ENCODE measurements at places on chromosomes 12 and 14.

- no peak for DNase-seq
Measured at GRCh38 chr14:62081012-62081612, 318.9 kb downstream of the SNAPC1 start.

DNA sequence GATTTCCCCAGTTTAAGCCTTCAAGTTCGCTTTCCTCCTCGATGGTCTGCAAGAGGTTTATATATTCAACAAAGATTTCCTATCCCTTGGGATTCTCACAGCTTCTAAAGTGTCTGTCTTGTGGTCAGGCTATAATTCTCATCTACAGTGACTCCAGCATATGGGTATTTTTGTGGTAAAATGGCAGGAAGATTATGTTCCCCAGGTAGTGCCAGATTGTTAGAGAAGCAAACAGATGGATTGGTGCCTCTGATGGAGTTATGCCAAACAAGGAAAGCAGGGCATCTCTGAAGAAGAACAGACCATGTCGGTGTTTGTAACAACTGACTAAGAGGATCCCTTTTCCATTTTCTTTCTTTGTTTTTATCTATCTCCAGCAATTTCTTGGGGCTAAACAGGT, 5.5 kb upstream of the CCDC175 start:
- no peak for DNase-seq

DNA sequence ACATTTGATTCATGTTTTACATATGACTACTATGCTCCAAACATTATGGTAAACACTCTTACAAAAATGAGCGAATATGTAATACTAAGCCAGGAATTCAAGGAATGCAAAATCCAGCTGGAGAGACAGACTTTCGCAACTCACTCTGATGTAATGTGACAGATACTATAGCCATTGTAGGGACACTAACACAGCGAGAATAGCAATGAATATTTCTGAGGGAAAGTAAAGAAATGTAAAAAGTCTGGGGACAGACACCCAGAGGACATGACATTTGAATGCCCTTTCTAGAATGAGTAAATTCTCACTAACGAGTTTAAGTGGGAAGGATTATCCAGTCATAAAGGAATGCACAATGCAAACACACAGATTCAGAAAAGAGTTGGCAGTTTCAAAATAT, 121.9 kb downstream of the PIK3C2G start:
- no peak for DNase-seq

GRCh38 chr14:30874999-30875787, 834 bp downstream of the COCH start:
- no peak for DNase-seq

GRCh38 chr14:75832621-75833297, 149.0 kb downstream of the TGFB3 start:
- no peak for DNase-seq

DNA sequence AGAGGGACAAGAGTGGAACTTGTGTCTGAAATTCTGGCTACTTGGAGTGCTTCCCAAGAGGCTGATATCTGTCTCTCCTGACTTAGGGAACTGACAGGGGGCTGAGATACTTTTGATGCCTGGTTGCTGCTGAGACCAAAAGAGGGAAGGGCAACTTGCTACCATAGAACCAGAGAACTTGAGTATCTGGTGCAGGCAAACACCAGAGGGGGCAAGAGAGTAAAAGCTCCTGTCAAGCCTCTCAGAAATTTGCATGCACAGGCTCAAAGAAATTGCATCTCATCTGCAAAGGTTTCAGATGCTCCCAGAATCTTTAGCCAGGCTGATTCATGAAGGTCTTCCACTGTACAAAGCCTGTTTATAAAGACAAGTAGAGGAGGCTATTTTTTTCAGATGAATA, 391.3 kb upstream of the FOXG1 start:
- DNase-seq = no peak

DNA sequence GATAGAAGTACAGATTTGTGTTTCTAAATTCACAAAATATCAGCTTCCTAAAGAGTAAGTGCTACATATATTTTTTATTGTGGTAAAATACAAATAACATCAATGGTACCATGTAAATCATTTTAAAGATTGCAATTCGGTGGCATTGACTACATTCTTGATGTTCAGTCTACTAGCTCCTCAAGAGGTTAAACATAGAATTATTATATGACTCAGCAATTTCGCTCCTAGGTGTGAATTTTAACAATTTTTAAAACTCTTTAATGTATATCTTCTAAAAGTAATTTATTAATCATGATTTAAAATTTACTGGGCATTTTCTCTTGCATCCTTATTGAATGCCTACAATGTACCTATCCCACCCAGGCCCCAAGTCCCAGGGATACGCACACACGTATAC, 29.8 kb upstream of the OAS1 start:
- no peak for DNase-seq

- no peak for DNase-seq
Measured at GRCh38 chr14:87626266-87626665, 366.7 kb downstream of the GALC start.

GRCh38 chr12:22765421-22766130, 140.6 kb downstream of the ETNK1 start:
- no peak for DNase-seq

DNA sequence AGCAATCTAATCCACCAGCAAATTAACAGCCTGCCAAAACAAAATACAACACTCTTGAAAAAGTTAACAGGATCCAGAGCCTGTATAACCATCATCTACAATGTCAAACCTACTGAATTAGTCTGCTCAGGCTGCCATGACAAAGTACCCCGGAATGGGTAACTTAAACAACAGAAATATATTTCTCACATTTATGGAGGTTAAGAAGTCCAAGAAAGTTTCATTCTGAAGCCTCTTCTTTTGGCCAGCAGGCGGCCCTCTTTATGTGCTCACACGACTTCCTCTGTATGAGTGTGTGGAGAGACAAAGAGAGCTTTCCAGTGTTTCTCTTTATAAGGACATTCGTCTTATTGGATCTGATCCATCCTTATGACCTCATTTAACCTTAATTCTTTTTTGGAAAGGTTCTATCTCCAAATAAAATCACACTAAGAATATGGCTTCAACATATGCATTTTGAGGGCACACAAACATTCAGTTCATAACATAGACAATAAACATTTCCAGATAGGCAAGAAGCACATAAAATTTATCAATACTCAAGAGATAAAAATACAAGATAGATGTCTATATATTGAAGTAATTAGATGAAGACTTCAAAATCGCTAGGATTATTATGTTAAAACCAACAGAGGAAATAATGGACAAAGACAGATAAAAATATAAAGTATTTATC, 5.9 kb upstream of the RERG start:
- peak; percentile 12 for DNase-seq
